Midbrain (tissue), 1 donor: ENCODE measurements at places on chromosomes 11 and 22.

- no peak for DNase-seq
Measured at GRCh38 chr11:9858822-9859221, 194.9 kb downstream of the SWAP70 start.

GRCh38 chr22:23064381-23065068, 5.8 kb upstream of the GNAZ start:
- no peak for DNase-seq

GRCh38 chr11:120057595-120058581, 80.0 kb downstream of the TRIM29 start:
- DNase-seq = no peak

GRCh38 chr22:30056015-30056414, 24.2 kb upstream of the HORMAD2 start:
- no peak for DNase-seq

DNA sequence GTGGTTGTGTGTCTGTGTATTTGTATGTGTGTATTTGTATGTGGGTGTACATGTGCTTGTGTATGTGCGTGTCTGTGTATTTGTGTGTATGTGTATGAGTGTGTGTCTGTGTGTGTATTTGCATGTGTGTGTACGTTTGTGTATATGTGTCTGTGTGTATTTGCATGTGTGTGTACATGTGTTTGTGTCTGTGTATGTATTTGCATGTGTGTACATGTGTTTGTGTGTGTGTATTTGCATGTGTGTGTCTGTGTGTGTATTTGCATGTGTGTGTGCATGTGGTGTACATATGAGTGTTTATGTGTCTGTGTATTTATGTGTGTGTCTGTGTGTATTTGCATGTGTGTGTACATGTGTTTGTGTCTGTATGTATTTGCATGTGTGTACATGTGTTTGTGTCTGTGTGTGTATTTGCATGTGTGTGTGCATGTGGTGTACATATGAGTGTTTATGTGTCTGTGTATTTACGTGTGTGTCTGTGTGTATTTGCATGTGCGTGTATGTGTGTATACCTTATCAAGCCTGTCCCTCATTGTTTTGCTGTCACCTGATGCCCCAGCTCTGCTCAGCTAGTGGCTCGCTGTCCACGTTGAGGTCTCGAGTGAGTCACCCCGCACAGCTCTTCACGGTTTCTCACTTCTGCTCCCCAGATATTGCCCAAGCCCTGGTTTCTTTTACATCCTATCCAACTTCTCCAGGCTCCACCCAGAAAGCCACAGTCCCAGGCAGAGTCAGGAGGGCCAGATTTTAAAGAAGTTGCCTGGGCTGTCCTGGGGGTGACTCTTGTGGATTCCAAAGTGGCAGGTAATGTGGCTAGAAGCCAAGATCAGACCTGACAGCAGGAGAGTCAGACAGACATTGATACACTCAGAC, 15.2 kb downstream of the MB start:
- no peak for DNase-seq
